ENCODE measurements at places on chromosomes 2 and 18.

DNA sequence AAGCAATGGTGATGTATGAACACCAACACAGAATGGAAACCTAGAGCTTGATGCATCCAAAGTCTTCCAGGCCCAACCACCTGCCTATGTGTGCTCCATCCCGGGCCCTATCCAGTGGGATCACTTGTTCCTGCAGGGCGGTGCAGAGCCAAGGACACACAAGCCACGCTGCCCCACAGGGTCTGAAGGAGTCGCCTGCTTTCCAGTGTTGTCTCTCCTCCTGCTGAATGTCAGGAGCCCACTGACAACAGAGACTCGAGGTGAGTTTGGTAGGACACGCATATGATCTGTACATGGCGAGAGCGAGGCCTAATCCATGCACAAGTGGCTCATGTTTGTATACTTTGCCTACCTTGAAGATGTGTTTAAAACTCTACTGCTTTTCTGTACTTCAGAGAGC, 70.9 kb upstream of the FHL2 start:
- no peak for DNase-seq

DNA sequence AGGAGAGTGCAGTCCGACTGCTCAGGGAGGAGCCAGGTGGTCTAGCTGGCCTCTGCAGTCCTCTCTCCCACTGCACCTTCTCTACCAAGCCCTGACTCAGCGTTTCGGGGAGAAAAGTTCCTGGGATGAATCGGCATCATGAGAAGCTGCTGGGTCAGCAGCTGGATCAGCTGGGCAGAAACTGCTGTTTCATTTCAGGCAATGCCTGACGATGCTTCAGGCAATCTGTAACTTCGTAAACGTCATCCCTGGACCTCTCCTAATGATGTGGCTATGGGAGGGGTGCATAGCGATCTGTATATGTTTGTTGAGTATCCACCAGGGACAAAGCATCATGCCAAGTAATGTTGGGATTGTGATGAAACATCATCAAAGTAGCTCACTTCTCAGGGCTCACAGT, 20.7 kb downstream of the LIPG start:
- no peak for DNase-seq

- DNase-seq = no peak
Measured at GRCh38 chr18:22186484-22186971, 17.1 kb downstream of the GATA6 start.

DNA sequence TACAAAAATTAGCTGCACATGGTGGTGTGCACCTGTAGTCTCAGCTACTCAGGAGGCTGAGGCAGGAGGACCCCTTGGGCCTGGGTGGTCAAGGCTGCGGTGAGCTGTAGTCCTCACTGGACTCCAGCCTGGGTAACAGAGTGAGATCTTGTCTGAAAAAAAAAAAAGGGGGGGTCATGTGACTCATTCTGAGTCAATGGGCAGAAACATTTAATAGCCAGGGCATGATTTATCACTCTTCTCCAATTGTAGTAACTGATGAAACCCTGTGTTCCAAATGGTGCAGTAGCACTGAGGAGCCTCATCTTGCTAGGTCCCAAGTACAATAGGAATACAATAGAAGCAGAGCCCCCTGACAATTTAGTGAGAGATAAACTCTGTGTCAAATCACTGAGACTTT, 78.9 kb upstream of the CCDC68 start:
- no peak for DNase-seq

- DNase-seq = no peak
Measured at GRCh38 chr2:120669121-120669952, 66.3 kb upstream of the GLI2 start.

GRCh38 chr2:47250586-47251403, 95.7 kb upstream of the STPG4 start:
- no peak for DNase-seq

- no peak for DNase-seq
Measured at GRCh38 chr18:66560094-66560493, 43.8 kb downstream of the CDH19 start.

DNA sequence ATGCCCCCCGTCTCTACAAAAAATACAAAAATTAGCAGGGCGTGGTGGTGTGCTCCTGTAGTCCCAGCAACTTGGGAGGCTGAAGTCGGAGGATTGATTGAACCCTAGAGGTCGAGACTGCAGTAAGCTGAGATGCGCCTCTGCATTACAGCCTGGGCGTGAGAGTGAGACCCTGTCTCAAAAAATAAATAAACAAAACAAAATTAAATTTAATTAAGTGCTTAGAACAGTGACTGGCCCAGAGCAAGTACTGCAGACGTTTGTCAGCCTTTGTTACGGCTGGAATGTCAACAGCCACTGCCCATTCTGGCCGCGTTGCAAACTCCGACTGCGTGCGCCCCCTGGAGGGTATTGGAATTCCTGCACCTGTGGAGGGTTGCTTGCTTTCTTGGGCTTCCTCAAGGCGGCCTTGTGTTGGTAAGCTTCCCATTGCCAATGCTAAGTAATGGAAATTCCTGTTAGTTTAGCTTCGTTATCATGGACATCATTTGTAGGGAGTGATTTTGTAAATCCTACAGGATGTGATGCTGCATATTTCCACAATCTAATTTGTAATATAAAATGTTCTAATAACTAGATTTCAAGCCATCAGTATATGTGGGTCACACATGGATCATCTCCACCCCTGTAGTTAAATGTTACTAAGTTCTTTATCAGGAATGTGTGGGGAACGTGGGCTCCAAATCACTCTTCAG, 15.9 kb upstream of the ATP6V1B1 start:
- peak; percentile 70 for DNase-seq

- no peak for DNase-seq
Measured at GRCh38 chr2:173782681-173783080, 182.5 kb downstream of the SP3 start.

DNA sequence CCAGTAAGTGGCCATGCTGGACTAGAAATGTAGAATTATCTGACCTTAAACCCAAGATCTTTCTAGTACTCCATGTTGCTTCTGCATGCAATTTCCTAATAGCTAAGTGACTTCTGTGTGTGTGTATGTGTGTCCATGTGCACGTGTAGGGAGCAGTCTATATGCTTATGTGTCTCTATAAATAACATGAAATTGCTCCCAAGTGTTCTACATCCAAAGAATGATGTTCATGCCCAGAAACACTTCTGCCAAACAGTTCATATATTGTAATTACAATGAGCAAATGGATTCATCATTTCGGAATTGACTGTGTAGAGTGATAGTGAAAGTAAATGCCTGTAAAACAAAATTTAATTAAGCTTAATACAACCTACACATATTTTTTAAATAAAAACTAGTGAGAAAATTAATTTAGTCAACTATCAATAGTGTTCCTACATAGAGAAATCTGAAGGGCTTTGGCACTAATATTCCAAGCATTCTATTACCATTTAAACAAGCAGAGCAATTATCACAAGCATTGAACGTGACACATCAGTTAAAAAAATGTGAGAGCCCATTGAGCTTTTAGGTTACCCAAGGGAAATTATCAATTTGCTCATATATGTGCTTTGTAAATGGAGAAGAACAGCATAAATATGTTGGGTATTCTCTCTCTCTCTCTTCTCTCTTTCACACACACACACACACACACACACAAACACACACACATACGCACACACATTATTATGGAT, 1067.4 kb downstream of the CNTNAP5 start:
- no peak for DNase-seq

GRCh38 chr2:55049043-55049820, 1.0 kb downstream of the RTN4 start:
- DNase-seq = no peak

DNA sequence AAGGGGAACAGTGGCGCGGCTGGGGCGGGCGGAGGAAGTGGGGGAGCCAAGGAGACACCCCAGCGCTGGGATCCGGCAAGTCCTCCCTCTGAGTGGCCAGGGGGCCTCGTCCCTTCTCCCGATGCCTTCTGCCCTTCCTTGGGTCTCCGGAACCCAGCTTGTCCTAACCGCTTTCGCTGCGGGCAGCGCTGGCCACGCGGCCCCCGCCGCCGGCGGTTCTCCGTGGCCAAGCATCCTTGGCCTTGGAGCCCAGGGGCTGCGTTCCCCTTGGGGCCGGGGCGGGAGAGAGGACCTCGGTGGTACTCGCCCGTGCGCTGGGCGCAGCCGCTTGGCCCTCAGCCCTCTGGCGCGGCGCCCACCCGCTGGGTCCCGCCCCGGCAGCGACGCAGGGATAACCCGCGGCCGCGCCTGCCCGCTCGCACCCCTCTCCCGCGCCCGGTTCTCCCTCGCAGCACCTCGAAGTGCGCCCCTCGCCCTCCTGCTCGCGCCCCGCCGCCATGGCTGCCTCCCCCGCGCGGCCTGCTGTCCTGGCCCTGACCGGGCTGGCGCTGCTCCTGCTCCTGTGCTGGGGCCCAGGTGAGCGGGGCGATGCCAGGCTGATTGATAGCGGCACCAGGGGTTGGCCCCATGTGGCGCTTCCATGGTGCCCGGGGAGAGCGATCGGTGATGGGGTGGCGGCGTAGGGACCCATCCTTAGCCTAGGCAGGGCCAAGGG, 128.7 kb downstream of the UXS1 start:
- no peak for DNase-seq

DNA sequence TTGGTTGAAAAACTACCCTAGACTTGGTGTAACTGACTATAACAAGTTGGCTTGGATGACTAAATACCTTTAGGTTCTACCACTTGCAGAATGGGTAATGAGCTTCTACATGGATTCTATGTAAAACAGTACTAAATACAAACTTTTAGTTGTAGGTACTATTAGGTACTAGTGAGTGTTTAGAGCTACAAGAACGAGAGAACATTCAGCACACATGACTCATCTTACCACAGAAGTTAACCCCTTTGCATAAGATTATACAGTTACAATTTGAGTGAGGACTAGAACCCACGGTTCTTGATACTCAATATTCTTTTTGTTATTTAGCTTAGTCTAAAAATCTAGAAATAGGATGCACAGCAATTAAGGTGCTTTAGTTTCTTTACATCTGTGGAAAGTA, 101.7 kb upstream of the TFCP2L1 start:
- DNase-seq = no peak

DNA sequence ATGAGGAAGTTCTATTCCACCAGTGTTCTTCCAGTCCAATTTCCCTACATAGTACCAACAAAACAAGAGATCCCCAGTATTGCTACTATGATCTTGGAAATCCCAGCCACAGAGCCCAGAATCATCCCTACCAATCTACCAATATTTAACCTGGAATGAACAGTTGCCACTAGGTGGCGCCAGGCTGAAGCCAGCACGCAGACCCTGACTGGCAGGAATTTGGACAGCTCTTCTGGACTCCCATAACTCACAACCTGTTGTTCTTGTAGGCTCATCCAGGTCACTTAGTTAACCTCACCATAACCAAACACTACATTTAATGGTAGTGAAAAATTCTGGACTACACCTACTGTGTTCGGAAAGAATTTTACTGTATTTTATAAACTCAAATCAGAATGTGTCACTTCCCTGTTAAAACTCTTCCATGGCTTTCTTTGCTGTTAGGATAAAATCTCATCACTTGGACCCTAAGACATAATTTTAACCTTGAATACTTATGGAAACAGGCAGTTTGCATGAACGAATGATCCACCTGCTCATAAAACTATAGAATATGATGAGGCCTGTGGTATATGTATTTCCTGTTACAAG, 59.8 kb upstream of the SLC38A11 start:
- no peak for DNase-seq

DNA sequence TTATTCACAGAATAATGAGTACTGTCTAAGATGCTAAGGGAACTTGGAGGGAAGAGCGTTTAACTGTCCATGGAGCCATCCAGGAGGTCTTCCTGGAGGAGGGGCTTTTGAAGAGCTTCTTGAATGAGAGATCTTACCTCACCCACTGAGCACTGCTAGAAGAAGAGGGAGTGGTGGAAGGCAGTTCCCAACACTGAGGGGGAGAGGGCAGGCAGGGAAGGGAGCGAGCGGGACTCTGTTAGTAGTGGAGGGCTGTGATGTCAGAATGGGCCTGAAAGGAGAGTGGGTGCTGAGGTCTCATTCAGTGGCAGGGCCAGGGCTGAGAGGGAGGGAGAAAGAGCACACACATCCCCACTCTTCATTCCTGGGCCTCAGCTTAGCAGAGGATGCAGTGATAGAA, 65.0 kb downstream of the NCK2 start:
- no peak for DNase-seq

DNA sequence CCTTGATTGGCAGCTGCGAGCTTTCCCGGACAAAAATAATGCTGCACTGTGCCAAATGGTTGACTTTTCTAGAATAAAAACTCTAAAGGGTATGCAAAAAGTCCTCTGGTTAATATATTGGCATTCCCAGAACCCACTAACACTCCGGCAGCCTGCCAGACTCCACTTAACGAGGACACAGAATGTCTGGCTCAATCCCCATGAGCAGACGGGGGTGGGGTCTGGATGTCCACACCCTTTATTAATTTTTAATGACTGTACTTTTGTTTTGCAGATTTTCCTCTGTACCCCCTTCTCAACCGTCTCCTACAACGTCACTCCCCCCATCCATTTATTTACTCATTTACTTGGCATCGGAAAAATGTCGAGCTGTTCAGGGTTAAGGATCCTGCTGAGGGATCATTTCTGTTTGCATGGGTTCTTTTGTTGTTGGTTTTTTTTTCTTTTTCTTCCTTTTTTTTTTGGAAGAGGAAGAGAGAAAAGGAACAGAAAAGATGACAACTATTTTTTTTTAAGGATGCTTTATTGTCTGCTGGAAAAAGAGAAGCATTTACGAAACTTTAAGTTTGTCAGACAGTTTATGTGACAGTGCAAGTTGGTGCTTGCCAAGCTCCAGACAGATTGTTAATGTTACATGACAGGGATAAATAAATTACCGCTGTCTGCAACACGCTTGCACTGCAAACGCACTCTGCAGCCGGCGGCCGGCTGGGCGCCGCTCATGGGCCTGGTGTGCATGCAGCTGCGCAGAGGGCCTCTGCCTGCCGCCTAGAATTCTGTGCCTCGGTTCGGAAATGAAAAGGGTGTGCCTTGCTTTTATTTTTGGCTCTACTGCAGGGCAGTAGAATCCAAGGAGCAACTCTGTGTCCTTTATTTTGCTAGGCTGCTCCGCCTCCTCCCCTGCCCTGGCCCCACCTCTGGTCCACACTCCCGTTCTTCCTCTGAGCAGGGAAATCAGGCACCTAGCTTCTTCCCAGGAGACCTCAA, 3.6 kb downstream of the LDLRAD4 start:
- DNase-seq = no peak

GRCh38 chr2:10355471-10356438, 53.1 kb downstream of the HPCAL1 start:
- DNase-seq = peak; percentile 19

DNA sequence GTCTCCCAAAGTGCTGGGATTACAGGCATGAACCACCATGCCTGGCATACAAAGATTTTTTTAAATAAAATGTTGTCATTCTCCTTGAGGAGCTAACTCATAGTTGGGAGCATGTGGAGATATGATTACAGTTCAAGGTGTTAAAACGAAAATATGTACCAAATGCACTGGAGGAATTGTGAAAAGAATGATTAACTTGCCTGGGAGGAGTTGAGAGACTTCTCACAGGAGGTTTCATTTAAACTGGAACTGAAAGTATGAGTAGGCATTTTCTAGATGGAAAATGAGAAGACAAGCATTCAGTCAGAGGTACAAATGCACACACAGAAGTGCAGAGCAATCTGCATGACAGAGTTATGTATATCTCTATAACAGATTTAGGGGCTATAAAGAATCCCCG, 126.6 kb upstream of the PDE1A start:
- DNase-seq = no peak

GRCh38 chr2:85888020-85888683, 638 bp downstream of the ST3GAL5 start:
- DNase-seq = no peak

Measured in chondrocyte (in vitro differentiated cells).